ENCODE measurements at places on chromosomes 2 and 18.
A peak's percentile ranks its signal among the peaks of the same experiment; 100 is the strongest.

DNA sequence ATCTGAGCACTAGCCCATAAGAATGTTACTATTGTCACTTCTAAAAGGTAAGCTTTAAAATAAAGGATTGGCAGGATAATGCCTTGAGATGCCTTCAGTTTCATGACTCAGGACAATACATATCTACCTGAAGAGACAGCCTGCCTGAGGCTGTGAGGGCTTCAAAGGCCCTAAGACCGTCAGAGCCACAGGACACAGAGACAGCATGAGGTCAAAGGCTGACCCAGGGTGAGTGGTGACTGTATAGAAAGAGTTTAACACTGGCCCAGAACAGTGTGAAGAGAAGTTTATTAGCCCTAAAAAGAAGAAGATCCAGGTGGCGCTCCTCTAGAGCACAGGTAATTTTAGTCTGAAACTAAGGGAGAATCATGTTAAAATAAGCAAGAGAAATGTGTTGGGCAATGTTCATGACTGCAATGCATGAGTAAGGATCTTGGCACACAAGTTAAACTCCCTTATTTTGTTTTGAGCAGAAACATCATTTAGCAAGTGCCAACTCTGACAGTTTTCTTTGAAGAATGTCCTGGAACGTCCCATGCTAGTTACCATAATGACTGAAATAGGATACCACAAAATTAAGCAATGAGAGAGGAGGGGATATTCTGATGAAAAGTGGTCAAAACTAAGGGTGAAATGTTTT is 78.1 kb upstream of the FAM110C start:
- no peak for DNase-seq

DNA sequence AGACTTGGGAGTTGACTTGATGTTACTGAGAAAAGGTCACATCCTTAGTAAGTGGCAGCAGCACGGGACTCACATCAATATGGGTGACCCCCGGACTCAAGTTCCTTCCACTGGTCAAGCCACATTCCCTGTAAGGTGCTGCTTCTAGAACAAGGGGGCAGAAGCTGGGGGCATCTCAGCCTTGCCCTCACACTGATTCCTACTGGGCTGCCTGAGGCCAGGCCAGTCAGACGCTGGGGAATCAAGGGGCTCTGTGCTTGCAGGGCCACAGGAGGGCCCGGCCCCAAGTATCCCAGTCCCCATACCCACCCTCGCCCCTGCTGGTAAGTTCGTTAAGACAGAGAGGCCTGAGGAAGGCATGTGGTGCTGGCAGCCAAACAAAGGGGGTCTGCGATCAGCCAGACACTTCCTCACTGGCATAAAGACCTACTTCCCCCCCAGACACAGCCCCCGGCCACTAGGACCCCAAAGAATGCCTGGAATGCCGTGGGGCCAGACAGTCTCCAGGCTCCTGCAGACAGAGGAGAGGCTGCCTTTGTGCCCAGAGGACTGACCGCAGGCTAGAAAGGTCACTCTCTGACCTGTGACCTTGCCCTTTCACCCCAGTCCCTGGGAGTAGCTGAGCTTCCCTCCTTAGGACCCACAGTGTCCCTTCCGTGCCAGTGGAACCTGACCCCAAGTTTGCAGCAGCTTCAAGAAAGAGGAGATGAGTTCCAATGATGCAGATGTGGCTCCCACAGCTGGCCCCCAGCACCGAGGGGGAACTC is 83.6 kb downstream of the HS1BP3 start:
- no peak for DNase-seq

DNA sequence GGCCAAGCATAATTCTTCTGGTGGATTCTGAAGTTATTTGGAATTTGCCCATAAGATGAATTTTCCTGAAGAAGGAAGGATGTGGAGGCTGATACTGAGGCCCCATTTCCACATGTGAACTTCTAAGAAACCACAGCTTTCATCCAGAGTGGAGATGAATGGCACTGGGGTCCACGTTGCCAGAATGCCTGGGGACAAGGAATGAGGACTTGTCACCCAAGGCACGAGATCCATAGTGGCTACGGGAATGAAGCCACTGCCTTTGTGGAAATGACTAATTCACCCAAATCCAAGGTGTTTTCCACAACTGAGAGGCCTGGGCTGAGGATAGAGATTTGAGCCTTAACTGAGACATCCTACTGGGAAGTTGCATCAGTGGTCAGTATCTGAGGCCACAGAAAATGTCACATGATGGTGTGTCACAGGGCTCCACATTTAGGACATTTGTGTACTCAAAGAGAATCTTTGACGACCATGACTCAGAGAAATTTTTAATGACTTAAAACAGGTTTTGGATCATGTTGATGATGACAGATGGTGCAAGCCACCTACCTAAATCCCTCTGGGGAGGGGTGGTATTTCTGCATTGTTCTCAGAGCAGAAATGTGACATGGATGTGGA is 286.1 kb downstream of the SOX11 start:
- no peak for DNase-seq

- no peak for DNase-seq
Measured at GRCh38 chr2:64104933-64105332, 39.3 kb downstream of the PELI1 start.

DNA sequence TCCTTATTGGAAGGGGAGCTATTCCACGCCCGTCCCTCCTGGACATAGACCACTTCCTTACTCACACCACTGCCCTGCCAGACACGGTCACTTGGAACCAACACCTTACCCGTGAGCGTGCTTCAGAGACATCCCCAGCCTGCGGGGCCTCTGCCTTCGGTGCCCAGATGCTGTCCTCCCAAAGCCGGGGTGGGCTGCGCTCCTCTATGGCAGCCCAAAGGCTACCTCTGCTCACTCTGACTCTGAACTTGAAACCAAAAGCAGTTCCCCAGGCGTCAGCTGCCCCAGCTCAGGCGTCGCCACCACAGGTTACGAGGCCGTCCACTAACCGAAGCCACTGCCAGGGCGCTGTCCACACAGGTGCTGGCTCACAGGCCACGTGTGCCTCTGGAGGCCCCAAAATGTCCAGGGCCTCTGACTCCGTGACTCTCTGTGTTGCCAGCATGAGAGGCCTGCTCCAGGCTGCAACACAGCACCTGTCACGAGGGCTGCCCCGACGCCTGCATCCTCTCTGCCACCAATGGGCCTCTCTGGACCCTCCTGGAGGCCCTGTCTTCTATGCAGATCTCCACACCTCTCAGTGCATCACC is 23.8 kb downstream of the HDAC4 start:
- DNase-seq: no peak

DNA sequence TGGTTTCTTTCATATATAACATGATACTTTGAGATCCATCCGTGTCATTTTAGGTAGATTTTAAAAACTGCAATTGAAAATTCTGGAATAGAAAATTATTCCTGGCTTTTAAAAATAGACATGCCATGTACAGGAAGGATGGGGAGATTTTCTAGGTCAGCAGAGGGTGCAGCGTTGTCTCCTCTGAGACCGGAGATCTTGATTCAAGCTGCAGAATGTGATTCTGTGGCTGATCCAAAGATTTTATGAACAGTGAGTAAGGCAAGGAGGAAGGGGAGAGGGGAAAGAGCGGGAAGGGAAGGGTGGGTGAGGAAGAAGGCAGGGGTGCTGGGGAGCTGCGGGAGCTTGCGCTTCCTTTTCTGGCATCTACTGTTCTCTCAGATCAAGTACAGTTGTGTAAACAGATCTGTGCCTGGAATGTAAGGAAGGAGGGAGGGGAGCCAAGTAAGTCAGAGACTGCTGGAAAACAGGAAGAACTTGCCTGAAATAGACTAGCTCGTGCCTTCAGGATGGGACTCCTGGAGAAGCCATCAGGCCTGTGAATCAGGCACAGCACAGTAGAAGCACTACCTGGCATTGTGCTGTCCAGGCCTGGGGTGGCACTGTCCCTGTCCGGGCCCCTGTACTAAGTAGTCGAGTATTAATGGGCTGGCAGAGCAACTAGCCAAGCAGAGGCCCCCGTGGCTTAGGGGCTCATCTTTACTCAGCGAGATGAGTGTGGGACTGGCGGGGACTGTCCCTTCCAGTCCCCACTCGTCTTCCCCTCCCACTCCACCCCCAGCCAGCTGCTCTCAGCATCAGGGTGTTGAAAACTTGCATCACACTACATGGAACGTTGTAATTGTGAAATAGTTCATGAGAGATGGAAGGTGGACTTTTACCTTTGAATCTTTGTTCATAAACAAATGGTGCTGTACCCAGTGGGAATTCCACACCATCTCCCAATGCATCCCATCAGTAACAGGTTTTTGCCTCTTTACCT is 163.5 kb downstream of the UXS1 start:
- peak; percentile 63 for DNase-seq

- no peak for DNase-seq
Measured at GRCh38 chr2:96527286-96528005, 9.1 kb upstream of the ARID5A start.

DNA sequence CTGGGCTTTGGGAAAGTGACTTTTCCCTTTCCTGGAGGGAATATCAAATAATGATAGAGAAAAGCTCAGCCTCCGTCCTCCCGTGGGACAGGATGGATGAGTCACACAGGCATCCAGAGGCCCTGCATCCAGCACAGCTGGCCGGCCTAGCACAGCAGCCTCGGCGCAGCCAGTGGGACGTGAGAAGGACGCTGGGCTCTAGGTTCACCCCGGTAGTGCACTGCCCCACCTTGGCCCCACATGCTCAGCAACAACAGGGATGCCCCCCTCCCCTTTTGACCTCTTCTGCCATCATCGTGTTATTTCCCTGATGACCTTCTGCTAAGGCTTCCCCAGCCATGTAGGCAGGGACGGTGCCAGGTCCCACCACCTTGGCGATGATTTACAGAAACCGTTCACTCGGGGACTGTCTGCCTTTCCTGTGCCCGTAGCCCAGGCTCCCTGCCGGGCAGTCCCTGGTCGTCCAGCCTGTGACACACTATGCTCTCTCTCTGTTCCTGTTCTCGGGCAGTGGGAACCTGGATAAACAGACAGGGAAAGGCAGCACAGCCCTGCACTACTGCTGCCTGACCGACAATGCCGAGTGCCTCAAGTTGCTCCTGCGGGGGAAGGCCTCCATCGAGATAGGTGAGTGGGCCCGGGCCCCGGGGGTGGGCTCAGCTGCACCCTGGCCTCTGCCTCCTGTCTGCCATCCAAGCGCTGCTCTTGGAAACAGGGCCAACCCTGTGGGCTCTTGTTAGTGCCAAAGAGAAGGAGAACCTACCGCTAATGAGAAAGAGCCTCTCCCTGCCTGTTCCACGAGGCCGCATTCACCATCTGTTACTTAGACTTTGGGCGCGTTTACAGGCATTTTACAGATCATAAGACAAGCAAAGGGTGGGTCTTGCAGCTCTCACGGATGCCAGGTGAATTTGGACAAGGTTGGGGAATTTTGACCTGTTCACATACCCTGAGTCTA is 44.6 kb downstream of the ITGB1BP1 start:
- peak; percentile 91 for DNase-seq

GRCh38 chr2:149224543-149224942 is 105.8 kb upstream of the LYPD6 start:
- no peak for DNase-seq

DNA sequence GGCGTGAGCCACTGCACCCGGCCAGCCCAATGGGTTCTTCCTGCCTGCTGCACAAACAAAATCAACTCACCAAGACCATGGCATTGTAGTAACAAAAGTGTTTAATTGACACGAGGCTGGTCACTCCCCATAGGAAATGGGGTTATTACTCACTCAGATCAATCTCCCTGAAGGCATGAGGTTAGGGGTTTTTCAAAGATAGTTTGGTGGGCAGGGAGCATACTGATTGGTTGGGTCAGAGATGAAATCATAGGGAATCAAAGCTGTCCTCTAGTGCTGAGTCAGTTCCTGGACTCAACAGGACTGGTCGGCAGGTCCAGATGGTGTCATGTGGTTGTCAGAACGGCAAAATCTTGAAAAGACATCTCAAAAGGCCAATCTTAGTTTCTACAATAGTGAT is 122.1 kb downstream of the TMEM17 start:
- DNase-seq: no peak

DNA sequence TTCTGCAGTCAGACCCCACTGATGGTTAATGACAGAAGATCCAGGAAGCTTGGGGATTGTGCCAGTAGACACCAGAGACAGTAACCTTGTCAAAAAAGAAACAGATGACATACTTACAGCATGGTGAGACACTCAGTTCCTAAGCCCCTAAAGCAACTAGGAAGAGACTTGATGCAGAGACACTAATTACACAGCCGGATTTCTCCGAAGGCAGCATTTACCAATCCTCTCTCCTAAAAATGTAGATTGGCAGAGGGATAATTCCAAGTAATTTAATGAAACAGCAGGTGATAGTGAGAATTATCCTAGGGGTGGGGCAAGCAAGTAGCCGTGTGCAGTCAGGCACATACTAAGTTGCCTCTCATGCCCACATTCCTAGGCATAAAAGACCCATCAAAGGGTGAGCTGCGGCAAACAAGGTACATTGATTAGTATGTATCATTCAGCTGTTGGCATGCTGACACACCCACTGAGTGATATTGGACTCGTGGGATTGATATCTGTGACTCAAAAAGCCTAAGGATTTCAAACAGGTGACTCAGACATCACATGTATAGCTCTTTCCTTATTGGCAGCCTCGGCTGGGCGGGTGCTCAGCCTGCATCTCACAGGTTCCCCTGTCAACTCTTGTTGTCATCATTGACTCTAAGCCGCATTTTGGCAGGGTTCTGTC is 296.7 kb upstream of the ATP5MC3 start:
- no peak for DNase-seq

DNA sequence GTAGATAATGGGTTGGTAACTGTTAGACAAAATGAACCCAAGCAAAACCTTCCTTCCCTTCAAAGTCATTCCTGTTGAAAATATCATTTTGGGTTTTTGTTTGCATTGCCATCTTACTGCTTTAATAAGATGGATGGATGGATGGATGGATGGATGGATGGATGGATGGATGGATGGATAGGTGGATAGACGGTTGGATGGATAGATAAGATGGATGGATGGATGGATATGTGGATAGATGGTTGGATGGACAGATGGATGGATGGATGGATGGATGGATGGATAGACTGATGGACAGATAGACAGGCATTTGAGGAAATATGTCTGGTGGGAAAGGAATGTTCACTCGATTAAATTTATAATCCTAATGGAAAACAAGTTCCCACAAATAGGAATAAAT is 133.2 kb downstream of the COL4A4 start:
- no peak for DNase-seq

DNA sequence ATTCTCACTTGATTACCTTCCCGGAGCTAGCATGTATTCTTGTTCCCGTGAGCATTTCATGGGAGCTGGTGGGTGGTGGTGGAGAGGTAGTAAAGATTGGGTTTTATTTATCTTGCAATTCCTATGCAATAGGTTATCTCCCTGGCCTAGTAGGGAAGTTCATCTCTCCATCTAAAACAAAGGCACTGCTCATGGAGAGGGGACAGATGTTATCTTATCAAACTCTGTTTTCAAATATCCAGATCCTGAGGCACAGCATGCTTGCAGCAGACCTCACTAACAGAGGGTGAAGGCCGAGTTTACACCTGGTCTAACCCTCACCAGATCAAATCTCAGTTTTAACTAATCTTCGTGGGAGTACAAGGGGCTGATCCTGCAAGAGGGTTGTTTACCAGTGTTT is 98.9 kb downstream of the CYRIA start:
- DNase-seq: no peak

GRCh38 chr18:43875511-43875910 is 598.2 kb upstream of the SYT4 start:
- no peak for DNase-seq
